ENCODE measurements at places on chromosomes 7 and 10.
A peak's percentile ranks its signal among the peaks of the same experiment; 100 is the strongest.

DNA sequence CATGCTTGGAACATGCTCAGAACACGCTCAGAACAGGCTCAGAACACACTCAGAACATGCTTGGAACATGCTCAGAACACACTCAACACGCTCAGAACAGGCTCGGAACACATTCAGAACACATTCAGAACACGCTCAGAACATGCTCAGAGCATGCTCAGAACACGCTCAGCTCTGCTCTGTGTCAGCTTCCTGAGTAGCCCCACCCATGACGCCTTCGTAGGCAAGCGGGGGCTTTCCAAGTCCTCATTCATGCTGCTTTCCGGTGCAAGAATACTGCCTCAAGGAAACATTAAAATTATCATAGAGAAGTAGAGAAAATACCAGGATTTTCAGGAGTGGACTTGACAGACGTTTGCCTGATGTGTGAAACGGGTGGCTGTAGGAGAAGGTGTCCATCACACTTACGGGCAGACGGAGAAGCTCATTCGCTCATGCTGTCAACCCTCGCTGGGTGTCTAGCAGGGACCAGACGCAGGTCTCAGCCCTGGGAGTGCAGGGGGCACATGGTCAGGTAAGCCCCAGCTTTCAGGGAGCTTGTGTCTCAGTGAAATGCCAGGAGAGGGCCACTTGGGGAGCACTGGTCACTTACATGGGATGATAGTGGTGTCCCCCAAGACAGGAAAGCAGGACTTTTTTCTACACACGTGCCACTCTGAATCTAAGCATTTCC, 24.7 kb downstream of the EN2 start:
- peak; percentile 12 for DNase-seq

GRCh38 chr10:89553064-89553734, 17.8 kb upstream of the SLC16A12 start:
- no peak for DNase-seq

DNA sequence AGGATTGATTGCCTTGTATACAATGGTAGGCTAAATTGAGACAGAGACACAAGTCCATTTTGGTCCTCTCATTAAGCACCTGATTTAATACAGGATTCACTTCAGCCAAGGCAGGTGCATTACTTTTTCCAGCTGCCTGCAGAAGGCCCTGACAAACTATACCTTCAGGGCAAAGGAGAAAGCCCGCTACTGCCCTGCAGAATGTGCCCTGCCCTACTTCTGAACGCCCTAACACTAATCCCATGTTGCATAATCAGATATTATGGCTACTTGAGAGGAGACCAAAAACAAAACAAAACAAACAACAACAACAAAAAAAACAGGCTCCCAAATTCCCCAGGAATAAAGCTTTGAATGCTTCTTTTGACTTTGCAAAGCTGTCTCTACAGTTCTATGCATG, 116.9 kb upstream of the ABI1 start:
- no peak for DNase-seq

DNA sequence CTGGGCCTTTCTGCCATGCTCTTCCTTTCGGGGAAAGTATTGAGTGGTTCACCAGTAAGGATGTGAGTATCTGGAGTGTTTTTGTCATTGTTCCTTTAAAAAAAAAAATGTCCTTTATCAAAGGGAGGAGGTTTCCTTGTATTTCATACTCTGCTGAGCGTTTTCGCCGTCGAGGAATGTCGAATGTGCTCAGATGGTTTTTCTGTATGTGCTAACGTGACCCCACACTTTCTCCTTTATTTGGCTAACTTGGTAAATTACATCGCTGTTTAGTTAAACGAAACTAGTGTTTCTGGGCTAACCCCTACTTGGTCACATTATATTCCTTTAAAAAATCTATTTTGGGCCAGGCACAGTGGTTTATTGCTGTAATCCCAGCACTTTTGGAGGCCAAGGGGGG, 45.9 kb downstream of the INPP5A start:
- DNase-seq: no peak

DNA sequence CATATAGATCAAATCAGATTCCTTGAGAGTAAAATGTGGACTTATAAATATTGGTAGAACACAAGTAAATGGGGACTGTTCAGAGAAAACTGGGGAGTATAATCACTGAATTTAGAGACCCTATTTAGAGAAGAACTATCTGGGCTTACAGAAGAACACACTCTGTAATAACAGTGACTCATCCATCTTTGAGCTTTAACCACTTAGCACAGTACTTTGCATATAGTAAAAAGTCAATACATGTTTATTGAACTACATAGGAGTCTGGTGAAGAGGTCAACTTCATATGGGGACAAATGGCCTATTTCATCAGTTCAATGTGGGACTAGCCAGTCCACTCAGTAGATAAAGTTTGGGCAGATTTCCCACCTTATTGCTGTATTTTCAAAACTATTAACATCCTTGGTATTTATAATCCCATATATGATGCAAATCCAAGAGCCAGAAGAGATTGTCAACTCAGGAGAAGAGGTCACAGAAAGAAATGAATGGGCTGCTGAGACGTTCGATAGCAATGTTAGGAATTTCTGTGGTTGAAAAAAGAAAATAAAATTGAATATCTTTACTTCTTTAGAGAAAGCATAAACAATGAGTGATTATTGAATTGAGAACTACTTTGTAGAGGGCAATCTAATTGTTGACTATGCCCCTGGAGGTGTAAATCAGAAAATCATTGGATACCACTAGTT, 119.3 kb upstream of the CACNA2D1 start:
- DNase-seq: no peak
